ENCODE measurements at places on chromosomes 11 and 22.

DNA sequence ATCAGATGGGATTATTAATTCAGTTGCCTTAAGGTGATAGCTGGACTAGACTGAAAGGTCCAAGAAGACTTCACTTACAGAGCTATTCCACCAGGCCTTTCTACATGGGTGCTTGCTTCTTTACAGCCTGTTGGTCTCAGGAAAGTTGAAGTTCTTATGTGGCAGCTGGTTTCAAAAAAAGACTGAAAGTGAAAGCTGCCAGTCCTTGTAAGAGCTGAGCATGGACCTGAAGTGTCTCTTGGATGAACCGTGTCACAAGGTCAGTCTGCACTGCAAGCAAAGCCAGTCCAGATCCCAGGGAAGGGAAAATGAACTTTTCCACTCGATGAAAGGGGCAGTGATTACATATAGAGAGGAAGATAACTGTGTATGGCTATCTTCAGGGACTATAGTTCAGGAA lies 201.5 kb upstream of the LUZP2 start:
- no peak for DNase-seq

GRCh38 chr22:32665676-32666075 lies 135.8 kb upstream of the TIMP3 start:
- DNase-seq: peak; percentile 74

DNA sequence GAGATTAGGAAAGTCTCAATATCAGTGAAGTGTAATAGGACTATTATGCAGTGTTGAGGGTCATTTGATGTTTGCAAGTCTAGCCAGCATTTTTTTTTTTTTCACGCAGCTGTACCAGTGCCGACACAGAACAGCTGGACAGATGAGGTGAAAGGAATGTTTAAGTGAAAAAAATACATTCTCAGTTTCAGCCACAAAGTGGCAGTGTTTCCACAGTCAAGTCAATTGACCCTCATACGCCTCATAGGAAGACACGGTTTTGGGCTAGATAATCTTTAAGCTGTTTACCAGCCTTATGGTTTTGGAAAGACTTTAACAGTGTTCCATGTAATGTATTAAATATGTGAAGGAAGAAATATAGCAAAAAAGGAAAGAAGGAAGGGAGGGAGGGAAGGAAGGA lies 349.9 kb upstream of the ANO3 start:
- peak; percentile 76 for DNase-seq

GRCh38 chr22:46001426-46002106 lies 24.6 kb upstream of the WNT7B start:
- DNase-seq: no peak

- DNase-seq: no peak
Observed at GRCh38 chr11:131677828-131678470, 307.5 kb downstream of the NTM start.

- peak; percentile 32 for DNase-seq
Observed at GRCh38 chr11:1073261-1073724, 1.4 kb upstream of the MUC2 start.

DNA sequence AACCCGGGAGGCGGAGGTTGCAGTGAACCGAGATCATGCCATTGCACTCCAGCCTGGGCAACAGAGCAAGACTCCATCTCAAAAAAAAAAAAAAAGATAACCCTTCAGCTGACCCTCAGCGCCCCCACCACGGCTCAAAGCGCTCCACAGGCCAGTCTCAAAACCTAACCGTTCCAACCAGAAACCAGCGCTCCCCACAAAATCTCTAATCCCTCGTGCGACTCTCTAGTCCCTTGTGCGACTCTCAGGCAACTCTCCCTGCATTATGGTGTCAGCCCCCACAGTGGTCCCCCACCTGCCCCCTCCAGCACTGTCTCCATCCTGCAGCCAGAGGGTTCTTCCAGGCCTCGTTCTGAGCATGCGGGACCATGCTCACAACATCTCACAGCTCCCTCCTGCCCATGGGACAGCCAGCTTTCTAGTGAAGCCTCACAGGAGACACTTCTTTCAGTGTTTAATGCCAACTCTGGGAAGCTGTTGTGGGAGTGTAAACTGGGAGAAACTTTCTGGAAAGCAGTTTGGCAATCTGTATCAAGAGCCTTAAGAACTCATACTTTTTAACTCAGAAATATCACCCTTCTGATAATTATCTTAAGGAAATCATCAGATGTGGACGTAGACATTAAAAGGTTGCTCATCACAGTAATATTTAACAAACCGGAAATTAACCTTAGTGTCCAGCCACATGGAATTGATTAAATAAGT lies 4.2 kb upstream of the RASGRP2 start:
- DNase-seq: peak; percentile 85

DNA sequence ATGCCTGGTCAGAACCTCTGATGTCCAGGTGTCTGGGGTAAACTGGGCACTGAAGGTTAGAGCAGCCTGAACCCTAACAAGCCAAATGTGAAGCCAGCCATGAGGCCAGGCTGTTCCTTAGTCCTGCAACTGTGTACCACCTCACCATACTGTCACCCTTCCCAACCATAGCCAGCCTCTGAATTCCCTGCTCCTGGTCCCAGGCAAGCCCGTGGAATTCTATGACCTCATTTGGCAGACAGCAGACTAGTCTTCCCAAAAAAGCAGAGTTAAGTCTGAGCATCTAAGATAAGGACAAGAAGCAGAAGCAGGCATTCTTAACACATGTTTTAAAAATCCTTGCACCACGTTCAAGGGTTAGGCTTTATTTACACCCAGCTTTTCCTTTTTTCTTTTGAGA lies 134.8 kb downstream of the C11orf58 start:
- DNase-seq: peak; percentile 51

DNA sequence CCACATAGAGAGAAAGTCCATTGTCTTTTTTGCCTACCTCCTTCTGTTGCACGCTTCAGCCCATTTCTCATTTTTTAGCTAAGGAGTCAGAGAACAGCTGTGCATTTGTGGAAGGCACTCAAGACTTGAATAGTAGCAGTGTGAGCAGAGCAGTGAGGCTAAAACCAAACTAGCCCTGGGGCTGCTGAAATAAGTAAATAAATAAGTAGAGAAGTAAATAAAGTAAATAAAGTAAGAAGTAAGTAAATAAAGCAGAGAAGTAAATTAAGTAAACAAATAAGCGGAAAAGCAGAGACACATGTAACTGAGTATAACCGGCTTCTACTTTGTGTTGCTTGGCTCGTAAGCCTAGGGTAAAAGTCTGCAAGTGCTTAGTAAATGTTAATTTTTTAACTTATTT lies 2.4 kb upstream of the OR52L1 start:
- no peak for DNase-seq

DNA sequence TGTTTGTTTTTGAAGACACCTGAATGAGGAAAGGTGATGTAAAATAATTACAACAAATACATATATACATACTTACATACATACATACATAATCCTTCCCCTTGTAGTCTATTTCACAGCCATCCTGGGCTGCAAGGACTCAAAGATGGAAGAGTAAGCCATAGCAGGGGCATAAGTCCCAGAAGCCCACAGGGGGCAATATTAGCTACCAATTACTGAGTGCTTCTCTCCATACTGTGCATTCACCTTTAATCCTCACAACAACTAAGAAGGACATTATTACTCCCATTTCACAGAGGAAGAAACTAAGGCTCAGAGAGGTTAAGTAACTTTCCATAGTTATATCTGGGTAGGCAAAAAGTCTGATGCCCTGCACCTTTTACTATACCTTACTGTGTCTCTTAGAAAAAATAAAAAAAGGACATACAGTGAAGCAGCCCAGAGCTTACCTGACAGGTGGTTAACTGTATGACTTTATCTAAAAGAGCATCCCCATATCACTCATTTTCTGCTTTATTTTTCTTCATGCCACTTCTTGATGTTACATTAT lies 2.7 kb downstream of the SERGEF start:
- DNase-seq: no peak

GRCh38 chr11:63811522-63811921 lies 1.7 kb upstream of the SPINDOC start:
- DNase-seq: no peak

DNA sequence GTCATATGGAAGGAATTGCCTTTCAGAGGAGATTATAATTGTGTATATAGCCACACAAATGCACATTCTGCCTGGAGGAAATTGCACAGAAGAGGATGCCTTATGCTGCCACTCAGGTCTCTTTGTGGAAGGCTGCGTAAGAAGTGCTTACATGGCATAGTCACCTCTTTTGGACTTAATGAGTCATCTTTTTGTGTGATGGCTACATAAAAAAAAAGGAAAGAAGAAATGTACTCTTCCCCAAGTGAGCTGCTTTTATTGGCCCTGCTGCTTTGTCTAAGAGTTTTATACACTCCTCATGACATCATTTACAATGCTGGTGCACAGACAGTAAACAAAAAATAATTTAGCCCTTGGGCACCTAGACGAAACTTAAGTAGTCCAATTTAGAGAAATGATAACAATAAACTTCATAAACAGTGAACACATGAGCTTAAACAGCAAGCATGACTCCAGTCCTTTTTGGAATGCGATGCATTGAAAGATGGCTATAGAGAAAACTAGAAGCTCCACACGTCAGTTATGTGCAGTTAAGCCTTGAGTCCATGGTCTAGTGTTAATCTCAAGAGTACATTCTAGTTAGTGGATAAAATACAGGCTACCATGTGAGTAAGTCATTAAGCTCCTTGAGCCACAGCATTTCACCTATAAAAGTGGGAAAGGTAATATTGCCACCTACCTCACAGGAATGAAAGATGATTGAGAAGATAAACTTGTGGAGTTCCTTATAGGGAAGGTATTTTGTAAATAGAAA lies 12.0 kb downstream of the CSTPP1 start:
- peak; percentile 79 for DNase-seq

- DNase-seq: peak; percentile 57
Observed at GRCh38 chr11:107011977-107012376, 6.3 kb downstream of the GUCY1A2 start.

- no peak for DNase-seq
Observed at GRCh38 chr11:5283086-5283485, 13.3 kb upstream of the HBE1 start.

Data from fibroblast of villous mesenchyme (primary cell).